ENCODE measurements at places on chromosomes 2 and 18.

DNA sequence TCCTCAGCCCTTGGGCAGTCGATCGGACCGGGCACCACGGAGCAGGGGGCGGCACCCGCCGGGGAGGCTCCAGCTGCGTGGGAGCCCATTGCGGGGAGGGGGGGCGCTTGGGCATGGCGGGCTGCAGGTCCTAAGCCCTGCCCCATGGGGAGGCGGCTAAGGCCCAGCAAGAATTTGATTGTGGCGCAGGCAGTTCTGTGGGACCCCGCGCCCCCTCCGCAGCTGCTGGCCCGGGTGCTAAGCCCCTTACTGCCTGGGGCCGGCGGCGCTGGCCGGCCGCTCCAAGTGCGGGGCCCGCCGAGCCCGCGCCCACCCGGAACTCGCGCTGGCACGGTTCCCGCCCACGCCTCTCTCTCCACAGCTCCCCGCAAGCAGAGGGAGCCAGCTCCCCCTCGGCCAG is 18.4 kb downstream of the ZSCAN30 start:
- no peak for DNase-seq

DNA sequence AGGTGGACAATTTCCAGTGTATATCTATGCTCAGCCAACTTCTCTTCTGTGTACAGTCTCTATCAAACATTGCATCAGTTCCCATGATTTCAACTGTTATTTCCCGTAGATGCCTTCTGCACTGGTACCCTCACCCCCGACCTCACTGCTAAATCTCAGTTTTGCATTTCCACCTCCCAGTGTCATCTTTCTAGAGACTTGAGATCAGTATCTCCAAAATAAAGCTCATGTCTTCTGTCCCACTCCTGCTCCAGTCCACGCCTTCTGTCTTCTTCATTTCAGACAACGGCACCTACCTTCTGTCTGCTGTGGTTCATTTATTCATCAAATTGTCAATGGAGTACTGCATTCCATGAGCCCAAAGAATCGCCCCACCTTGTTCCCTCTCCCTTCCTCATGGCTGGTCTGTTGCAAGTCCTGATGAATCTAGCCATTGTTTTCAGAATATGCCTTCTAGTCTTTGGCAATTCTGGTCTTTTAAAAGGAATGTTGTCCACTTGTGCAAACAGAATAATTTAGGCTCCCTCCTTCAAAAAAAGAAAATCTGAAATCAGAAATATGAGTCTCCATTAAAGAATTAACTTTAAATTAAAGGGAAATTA is 23.3 kb upstream of the NPAS2 start:
- DNase-seq, result no peak

DNA sequence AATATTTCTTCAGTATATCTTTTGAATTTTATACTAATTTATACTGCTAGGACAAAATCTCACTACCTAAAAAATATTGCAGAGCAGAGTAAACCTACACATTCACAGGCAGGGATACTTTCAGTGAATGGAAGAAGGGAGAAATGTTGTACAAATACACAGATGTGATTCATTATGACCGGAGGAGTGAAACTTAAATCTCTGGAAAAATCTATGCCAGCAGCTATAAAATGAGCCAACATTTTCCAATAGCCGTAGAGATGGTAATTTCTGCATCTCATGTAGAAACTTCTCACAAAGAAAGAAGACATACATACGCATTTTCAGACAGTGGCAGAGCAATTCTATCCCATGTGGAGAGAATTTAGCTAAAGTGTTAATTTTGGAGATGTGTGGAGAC is 54.8 kb downstream of the KCNS3 start:
- DNase-seq, result no peak

- DNase-seq, result no peak
Observed at GRCh38 chr18:7492385-7492784, 74.7 kb upstream of the PTPRM start.

GRCh38 chr18:13550418-13551304 is 175.7 kb downstream of the FAM210A start:
- peak; percentile 28 for DNase-seq

DNA sequence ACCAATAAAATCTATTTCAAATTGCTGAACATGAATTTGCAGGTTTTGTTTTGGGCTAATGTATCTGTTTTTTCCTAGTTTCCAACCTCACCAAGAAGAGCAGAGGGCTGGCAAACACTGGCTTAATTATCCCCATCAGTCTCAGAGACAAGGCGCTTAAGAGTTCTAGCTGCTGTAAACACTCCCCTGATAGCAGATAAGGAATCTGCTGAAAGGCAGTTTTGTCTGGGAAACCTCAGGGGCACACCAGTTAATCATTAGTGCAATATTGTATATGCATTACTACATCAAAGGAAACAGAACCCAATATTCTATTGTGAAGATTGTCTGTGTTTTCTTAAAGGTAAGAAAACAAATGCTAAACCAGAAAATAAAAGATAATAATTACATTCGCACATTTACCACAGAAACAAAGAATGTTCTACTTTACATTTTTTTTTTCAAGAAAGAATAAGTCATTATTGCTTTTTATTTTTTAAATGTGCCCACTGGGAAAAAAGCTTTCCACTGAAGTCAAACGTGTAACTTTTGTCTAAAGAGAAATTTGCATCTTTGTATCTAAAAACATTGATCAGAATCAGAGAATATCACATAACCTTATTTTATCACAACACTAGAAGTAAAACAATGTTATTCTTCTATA is 179.1 kb downstream of the ERBB4 start:
- peak; percentile 68 for DNase-seq

GRCh38 chr2:58035352-58035751 is 11.3 kb upstream of the VRK2 start:
- DNase-seq, result no peak

DNA sequence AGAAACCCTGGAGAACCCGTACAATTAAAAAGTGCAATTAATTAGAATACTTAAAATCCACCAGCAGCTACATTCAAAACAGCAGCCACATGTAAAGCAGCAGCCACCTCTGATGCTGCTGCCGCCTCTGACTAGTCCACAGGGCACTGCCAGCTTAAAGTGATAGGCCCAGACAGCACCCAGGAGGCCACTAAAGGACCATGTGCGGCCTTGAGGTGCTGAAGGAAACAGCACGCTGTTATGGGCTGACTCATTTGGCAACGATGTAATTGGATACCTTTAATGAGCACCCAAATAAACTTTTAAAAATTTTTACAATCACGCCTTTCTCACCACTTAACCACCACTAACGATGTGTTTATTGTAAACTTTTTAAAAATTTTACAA is 209.3 kb upstream of the NCKAP5 start:
- DNase-seq, result no peak

DNA sequence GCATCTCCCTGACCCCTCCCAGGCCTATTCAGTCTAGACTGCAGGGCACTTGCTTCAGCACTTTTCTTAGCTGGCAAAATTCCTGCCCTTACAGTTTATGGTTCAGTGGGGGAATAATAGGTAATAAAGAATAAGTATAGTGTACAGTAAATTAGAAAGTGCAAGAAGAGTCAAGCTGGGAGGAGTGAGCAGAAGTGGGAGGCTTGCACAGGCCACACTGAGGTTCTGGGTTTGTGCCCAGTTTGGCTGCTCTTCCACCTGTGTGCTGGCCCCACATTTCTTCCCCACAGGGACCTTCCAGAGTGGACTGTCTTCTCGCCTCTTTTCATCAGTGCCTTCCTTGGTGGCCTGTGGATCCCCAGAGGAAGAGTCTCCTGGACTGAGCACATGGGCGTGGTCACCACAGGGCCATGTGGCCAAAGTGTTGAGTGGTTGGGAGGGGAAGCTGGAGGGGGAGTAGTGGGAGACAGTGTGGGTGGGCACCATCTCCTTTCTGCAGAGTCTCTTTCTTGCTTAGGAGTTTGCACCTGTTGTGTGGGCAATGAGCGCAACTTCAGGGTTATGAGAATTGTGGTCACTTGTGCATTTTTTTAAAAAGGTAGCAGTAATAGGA is 128.6 kb upstream of the ZSWIM2 start:
- no peak for DNase-seq

DNA sequence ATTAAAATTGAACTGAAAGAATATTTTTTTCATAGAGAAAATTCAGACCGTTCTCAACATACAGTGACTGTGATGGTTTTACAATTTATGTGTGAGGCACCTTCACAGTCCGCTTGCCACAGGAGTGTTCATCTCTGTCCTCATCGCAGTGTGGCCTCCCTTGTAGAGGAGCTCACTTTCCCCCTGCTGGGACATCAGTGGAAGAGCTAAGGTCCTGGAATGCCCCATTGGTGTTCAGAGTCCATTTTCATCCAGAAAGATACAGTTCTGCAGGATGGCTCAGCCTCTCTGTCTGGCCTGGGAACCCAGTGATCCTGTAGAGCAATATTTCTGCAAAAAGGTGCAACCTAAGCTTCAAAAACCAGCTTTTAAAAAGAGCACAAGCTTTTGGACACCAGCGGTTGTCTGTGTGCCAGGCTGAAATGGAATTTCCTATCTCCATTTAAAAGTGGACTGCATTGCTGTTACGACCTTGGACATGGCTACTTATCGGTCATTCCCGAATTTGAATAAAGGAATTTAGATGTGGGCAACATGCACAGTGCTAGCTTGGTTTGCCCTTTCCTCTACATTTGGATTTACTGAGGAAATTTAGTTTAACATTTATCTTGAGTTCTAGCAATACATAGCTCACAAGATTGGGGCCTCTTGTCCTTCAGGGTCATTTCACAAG is 26.7 kb upstream of the FAM237A start:
- no peak for DNase-seq

DNA sequence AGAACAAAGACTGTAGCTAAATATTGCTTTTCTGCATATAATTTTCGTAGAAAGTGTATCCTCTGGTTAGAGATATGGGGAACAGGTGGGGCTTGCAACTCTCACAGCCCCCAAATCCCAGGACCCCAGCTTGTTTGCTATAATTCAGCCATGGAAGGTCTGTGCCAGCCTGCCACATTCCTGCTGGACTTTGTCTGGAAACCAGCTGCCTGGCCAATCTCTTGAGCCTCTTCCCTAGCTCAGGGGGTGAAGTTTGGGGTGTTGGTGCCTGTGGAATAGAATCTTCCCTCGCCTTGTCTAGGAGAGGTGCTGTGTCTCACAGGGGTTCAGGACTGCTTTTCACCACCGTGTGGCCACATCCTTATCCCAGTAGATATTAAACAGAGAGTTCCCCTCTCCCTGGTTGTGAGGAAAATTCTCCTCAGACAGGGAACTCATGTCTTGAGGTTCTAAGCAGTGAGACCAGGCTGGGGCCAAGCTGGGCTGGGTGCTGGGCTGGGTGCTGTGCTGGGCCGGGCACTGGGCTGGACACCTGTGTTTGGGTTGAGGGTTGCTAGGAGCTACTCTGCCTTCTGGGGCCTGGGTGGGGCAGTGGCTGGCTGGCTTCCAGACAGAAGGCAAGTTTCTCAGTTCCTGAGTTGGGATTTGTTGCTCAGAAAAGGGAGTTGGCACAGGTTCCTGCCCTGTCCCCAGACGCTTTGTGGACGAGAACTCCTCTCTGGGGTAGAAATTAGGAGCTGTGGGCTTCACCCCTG is 12.3 kb downstream of the TOGARAM2 start:
- DNase-seq, result no peak

- no peak for DNase-seq
Observed at GRCh38 chr2:139544186-139544851, 764.1 kb upstream of the NXPH2 start.

- DNase-seq, result no peak
Observed at GRCh38 chr2:188345831-188346458, 54.3 kb downstream of the GULP1 start.

DNA sequence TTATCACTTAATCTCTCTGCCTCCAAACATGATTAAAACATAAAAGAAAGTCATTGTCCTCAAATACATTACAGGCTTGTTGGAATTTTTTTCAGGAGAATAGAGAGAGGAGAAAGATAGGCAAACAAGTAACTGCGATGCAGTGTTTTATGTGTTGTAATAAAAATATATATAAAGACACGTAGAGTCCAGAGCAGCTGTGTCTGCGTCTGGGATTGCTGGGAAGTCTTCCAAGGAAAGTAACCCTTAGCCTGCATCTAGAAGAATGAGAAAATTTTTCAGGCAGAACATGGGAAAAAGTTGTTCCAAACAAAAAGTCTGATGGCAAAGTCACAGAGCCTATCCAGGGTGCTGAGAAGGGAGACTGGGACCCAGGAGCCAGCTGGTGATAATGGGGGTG is 91.8 kb upstream of the ST6GAL2 start:
- DNase-seq, result no peak

GRCh38 chr2:189327879-189328847 is 113.1 kb upstream of the WDR75 start:
- no peak for DNase-seq

- DNase-seq, result no peak
Observed at GRCh38 chr2:42645551-42645950, 77.1 kb downstream of the MTA3 start.

DNA sequence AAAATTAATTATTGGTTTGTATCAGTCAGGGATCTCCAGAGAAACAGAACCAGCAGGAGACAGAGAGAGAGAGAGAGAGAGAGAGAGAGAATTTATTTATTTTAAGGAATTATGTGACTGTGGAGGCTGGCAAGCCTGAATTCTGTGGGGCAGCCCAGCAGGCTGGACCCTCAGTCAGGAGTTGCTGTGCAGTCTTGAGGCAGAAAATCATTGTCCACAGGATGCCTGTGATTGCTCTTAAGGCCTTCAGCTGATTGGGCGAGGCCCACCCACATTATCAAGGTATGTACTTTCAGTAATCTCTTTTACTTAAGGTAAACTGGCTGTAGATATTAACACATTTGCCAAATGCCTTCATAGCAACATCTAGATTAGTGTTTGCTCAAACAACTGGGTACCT is 155.3 kb downstream of the SEPTIN10 start:
- no peak for DNase-seq

DNA sequence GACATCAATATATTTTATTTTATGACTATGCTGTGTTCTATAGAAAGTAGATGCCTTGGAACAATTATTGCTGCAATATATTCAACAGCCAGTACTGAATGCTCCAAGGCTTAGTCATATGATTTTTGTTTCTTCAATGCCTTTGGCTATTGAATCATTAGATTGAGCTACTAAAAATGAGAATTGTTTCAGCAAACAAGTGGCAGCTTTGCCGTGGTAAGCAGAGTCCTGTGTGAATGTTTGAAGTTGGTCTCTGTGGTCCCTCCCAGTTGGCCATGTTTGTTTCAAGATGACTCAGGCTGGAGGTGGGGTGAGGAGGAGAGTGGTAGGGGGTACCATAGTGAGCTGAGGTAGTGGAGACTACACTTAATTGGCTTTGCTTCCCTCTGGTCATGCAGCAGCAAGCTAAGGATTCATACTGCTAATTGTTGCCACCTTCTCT is 198.6 kb upstream of the EPAS1 start:
- DNase-seq, result no peak

GRCh38 chr2:127594116-127594591 is 51.8 kb upstream of the GPR17 start:
- DNase-seq, result peak; percentile 44
